ENCODE measurements at places on chromosomes 6 and 20. TPM values are rescaled to one million over a fixed set of nuclear protein-coding genes. Genes with fewer than 3 reads are reported as not detected.

NFKBIL1 gene
- 23.5 TPM for total RNA-seq

NDUFAF4 gene
- 6.8 TPM for total RNA-seq

PTPRT gene
- not detected for total RNA-seq

COX4I2 gene
- not detected for total RNA-seq

UBD gene
- total RNA-seq: not detected

RIPK1 gene
- total RNA-seq: 30.9 TPM

PPIL6 gene
- total RNA-seq: 2.9 TPM

Measured in smooth muscle cell of the umbilical artery (primary cell).